ENCODE measurements at places on chromosomes 3 and 15. TPM values are rescaled to one million over a fixed set of nuclear protein-coding genes. Genes with fewer than 3 reads are reported as not detected.
A peak's percentile ranks its signal among the peaks of the same experiment; 100 is the strongest.

GRCh38 chr3:10580426-10580825 is 75.0 kb upstream of the ATP2B2 start:
- no peak for DNase-seq

TPM1 gene
- 2,228 TPM for polyA plus RNA-seq

STRIT1 gene
- 47.5 TPM for polyA plus RNA-seq

DNA sequence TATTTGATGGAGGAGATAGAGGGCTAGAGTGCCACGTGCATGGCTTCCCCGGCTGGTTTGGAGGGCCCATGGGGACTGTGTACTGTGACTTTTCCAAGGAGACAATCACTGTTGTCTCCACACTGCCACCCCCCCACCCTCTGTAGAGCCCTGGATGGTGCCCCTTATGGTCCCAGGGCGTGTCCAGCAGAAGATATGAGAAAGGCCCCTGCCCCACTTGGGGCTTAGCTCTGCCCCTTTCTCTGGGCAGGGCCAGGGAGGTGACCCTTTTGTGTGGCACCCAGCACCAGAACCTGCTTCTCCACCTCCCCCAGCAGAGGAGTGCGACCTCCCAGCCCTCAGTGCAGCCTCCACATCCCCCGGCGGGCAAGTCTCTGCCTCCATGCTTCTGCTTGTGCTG is 32.1 kb downstream of the SPSB4 start:
- DNase-seq = no peak

TTLL13 gene
- 0.97 TPM for polyA plus RNA-seq

DNA sequence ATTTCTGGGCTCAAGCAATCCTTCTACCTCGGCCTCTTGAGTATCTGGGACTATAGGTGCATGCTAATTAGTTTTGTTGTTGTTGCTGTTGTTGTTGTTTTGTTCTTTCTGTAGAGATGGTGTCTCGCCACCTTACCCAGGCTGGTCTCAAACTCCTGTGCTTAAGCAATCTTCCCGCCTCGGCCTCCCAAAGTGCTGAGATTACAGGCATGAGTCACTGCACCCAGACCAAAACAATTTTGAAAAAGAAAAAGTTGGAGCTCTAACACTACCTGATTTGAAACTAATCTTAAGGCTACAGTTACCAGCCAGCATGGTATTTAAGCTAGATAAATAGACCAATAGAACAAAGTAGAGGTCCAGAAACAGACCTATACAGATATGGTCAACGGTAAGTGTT is 29.8 kb downstream of the KPNA1 start:
- DNase-seq = no peak

RTP1 gene
- polyA plus RNA-seq = not detected

IL17RE gene
- 7.5 TPM for polyA plus RNA-seq

GPR62 gene
- 0.29 TPM for polyA plus RNA-seq

- peak; percentile 93 for DNase-seq
Observed at GRCh38 chr3:23710555-23710954, 95.2 kb upstream of the UBE2E1 start.

DNA sequence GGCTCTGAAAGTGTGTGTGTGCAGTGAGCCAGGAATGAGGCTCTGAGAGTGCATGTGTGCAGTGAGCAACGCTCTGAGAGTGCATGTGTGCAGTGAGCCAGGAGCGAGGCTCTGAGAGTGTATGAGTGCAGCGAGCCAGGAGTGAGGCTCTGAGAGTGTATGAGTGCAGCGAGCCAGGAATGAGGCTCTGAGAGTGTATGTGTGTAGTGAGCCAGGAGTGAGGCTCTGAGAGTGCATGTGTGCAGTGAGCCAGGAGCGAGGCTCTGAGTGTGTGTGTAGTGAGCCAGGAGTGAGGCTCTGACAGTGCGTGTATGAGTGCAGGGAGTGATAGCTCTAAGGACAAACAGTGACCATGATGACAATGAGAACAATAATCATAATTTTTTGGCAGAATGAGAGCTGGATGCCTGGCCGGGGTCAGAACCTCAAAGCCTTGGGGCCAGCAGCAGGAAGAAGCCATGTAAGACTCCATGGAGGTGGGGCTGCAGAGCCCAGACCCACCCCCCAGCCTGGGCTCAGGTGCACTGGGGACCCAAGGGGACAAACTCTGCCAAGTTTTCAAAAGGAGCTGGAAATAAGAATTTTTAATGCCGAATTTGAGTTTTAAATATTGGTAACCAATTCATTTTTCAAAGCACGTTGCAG is 85.7 kb upstream of the PRR20G start:
- DNase-seq = peak; percentile 33

DNA sequence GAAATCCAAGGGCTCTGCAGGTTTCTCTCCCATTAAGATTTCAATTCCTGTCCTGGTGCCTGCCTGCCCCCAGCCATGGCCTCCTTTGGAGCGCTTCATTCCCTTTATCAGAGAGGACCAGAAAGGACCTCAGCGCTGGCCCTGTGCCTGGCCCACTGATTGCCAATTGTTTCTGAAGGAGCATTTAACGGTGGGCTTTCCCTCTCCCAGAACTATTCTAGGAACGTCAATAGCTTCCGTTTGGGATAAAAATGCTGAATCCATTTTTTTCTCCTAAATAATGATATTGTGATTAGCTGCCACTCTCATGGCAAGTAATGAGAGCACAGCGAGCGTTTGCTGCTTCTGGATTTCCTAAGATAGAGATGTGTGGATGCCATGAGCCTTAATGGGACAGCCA is 12.2 kb upstream of the SLC6A1 start:
- DNase-seq = no peak

DNA sequence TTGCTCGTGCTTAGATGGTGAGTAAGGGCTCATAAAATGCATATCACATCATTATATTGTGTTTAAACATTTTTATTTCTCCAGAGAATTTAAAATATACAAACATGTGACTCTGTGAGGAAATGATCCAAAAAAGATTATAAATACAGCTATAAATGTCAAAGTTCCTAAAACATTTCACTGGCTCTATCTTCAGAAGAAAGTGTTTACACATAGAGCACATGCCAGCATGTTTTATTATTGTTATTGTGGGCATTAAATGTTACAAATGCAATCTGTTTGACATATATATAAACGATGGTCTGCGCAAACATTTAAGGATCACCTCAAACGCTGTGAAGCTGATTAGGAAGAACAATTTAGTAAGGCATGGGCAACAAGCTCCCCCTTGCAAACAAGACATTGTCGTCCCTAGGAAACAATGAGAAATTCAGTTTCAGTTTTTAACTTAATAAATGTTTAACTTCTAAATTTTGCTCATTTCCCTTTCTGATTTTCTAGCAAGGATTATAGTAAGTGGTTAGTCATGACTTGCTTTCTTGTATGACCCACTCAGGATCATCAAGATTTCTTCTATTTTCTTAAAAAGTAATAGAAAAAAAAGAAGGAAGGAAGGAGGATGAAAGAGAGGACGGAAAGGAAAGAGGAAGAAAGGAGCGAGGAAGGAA is 207.5 kb downstream of the SATB1 start:
- no peak for DNase-seq

C3orf85 gene
- polyA plus RNA-seq = not detected

- no peak for DNase-seq
Observed at GRCh38 chr3:24023197-24023596, 78.1 kb downstream of the NR1D2 start.

DNA sequence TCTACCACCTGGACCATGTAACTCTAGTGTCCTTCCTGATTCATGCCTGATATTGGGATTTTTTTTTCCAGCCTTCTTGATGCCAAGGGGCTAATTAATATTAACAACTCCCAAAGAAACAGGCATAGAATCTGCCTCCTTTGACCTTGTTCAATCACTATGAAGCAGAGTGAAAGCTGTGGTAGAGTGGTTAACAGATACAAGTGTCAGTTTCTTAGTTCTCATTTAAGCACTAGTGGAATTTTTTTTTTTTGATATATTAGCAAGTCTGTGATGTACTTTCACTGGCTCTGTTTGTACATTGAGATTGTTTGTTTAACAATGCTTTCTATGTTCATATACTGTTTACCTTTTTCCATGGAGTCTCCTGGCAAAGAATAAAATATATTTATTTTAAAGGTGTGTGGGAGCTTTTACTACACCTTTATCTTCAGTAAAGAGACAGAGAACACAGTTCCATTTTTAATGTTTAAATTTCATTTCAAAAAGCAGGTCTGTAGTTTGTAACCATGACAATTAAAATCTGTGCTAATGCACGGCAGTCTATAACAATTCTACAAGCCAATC is 67.1 kb downstream of the TOP2B start:
- no peak for DNase-seq

- DNase-seq = no peak
Observed at GRCh38 chr3:38210141-38210757, 44.9 kb downstream of the OXSR1 start.

DNA sequence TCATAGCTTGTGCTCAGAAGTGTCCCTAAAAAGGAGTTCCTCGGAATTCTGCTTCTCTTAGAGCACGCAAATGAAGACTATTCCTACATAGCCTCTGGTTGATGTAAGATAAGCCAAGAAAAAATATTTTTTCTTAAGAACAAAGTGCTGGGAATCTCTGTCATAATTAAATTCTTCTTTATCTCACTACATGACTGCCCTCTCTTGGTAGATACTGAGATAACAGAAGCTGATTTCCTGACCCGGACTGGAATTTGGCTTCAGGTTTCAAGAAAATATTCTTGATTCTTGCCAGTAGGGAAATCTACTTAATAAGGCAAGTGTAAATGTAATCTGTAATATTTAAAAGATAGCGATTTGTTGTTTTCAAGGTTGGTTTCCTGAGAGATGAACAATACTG is 31.3 kb upstream of the SETMAR start:
- DNase-seq = peak; percentile 44

DNA sequence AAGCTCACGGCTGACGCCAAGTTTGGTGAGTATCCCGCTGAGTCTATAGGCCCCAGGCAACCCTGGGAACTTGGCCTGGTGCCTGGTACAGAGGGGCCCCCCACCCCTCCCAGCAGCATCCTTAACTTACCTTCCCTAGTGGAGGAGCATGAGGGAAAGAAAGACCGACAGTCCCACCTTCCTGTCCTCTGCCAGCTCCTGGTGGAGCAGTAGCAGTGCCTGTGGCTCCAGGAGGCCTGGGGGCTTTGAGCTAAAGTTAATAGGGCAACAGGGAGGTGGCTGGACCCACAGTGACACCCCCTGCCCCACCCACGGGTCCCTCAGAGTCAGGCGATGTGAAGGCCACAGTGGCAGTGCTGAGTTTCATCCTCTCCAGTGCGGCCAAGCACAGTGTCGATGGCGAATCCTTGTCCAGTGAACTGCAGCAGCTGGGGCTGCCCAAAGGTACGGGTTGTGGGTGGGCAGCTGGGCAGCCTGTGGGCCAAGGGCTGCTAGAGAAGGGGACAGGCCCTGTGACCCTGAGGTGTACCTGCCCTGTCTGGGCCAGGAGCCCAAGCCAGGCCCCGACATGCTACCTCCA is 2.9 kb downstream of the COMMD4 start:
- DNase-seq = no peak

CRBN gene
- polyA plus RNA-seq = 47.5 TPM

DNA sequence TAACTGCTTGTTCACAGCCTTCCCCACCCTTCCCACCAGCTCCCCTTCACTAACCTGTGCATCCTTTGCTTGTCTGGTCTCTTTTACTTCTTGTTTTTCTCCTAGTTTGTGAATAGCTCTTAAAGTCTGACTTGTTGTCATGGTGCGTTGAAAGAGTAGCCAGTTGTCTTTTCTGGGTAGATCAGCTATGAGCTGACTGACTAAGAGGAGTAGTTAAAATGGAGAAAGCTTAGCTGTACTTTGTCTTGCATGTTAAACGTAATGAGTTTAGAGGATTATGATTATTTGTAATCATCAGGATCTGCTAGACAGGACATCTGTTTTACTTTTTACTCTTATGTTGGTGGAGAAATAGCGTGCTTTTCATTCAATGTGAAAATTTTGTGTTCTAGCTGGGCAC is 35.9 kb downstream of the ATP2C1 start:
- DNase-seq = no peak

GRCh38 chr3:73618461-73618860 is 6.3 kb downstream of the PDZRN3 start:
- DNase-seq = no peak

DNA sequence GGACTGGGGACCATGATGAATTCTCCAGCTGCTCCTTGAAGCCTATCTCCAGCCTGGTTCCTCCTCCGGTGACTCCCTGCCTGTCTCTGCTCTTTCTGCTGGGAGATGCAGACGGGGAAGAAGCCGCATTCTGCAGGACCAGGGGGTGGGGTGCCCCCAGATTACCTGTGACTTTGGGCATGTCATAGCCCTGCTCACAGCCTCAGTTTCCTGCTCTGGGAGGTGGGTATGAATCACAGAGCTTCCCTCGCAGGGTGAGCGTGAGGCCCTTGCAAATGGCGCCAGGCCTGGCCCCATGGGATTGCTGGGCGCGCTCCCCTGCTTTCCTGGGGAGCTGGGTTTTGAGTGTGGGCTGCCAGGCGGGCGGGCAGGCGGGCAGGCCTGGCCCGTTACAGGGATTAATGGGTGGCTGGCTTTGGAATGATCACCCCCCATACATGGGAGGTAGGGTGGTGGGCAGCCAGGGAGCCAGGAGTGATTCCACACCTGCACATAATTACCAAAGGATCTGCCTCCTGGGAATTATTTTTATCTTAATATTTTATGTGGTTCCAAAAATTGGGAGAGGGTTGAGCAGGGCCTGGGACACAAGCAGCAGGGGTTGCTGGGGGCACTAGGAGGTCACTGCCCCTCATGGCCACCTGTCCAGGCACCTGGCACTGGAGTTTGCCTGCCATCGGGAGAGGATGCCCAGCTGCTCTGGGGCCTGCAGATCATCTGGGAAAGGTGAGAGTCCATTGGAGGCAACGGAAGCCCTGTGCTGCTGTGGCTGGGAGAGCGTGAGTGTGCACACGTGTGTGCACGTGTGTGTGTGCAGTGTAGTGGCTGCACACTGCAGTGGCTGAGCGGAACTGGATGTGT is 106.8 kb downstream of the WNT7A start:
- no peak for DNase-seq

GOLGA8T gene
- not detected for polyA plus RNA-seq

Data from muscle of back (tissue), 13 donors.